ENCODE measurements at places on chromosomes 2 and 18.

DNA sequence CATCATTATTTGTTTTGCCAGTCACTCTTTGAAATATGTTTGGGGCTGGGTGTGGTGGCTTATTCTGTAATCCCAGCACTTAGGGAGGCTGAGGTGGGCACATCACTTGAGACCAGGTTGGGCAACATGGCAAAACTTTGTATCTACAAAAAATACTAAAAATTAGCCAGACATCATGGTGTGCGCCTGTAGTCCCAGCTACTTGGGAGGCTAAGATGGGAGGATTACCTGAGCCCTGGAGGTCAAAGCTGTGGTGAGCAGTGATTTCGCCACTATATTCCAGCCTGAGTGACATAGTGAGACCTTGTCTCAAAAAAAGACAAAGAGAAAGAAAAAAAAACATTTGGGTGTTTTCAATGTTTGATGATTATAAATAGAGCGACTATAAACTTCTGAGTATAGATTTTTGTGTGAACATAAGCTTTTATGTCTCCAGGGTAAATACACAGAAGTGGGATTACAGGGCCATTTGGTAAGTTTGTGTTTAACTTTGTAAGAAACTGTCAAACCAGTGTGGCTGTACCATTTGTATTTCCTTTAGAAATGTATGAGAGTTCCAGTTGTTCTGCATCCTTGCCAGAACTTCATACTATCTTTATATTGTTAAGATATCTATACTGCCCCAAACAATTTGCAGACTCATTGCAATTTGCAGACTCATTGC is 15.8 kb downstream of the BIRC6 start:
- DNase-seq: no peak

DNA sequence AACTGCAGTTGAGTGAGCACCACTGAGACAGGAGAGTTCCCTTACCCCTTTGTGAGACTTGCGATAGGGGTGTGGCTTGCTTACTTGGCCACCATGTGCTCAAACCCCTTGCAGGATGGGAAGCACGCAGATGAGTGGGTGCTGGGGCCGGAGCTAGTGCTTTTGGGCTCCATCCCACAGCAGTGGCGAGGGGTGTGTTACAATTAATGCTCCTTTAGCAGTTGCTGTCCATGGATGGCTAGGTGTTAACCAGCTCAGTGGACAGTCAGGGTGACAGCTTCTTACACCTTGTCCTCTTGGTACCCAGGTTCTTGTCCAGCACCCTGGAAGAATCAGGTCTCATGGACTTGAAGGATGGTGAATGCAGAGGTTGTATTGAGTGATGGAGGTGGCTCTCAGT is 103.9 kb downstream of the SH3RF3 start:
- DNase-seq: no peak

DNA sequence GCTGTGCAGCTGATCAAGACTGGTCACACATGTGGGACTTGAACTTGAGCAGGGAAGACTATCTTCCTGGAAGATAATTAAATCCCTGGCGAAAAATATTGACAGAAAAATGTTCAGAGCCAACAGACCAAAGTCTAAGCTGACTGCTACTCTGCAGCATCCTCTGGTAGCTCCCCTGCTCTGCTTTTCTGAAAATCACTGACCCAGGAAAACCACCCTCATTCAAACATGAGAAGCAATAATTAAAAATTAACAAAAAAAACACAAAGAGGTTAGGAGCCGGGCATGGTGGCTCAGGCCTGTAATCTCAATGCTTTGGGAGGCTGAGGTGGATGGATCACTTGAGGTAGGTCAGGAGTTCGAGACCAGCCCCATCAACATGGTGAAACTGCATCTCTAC is 151.9 kb downstream of the SCG2 start:
- no peak for DNase-seq

DNA sequence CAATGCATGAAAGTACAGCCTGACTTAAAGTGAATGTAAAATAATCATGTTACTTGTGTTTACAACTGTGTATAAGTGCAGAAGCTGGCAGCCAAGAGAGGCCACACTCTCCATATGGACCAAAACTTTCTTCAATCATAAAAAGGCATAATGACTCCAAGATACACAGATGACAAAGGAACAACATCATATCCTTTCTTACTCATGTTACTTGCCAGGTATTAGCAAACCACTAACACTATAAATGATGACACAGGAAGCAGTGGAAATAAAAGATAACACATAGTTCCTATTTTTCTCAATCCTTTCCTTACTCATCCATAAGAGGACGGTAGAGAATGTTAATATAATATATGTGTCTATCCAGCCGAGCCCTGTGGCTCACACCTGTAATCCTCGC is 400.0 kb upstream of the CDH2 start:
- no peak for DNase-seq

DNA sequence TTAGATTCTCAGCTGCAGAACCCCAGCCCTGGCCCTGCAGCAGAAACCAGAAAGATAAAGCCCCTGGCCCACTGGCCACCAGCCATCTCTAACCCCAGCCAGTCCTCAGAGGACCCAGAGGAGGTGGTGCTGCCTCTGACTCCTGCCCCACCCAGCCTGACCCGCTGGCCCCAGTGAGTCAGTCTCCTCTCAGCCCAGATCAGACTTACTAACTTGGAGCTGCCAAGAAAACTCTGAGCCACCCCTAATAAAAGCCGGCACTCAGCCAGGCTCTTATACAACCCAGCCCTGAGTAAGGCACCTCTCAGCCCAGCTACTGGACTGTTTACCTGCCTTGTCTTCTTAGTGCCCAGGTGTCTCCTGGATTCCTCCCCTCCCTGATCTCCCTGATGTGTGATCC is 2.0 kb downstream of the SLC14A2 start:
- DNase-seq: peak; percentile 79

DNA sequence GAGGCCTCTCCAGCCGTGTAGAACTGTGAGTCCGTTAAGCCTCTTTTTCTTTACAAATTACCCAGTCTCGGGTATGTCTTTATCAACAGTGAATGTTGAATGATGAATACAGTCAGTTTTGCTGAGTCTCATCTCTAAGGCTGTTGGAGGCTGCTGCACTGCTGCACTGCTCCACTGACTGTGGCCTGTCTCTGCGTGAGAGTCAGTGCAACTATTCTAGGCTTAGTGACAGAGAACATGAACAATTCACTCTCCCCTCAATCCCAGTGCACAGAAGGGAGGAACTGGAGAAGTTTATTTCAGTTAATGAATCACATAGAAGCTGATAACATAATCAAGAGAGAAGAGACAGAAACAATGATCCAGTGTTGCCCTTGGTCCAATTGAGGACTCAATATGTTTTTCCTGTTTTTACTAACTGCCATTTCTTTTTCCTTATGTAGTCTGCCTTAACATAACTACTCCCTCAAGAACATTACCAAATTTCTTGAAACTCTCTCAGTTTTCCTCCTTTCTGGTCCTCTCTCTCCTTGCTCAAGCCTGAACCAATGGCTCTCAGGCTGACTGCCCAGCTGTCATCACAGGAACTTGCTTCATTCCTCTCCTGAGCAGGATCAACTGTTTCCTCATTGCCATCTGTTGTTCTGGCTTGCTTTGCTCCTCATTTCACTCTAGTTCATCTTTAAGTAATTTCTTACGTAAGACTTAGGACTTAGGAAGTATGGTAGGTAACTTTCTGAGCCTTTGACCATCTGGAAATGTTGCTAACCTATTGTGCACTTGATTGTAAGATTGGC is 483.2 kb downstream of the METTL4 start:
- peak; percentile 81 for DNase-seq

GRCh38 chr18:657311-658000 is at the start of gene TYMS:
Gene TYMS (plus strand): TSS chr18:657653. CDS start chr18:657743, 90 bp downstream.
- DNase-seq: peak; percentile 71

- peak; percentile 50 for DNase-seq
Observed at GRCh38 chr2:197777823-197778407, 7.2 kb downstream of the BOLL start.

DNA sequence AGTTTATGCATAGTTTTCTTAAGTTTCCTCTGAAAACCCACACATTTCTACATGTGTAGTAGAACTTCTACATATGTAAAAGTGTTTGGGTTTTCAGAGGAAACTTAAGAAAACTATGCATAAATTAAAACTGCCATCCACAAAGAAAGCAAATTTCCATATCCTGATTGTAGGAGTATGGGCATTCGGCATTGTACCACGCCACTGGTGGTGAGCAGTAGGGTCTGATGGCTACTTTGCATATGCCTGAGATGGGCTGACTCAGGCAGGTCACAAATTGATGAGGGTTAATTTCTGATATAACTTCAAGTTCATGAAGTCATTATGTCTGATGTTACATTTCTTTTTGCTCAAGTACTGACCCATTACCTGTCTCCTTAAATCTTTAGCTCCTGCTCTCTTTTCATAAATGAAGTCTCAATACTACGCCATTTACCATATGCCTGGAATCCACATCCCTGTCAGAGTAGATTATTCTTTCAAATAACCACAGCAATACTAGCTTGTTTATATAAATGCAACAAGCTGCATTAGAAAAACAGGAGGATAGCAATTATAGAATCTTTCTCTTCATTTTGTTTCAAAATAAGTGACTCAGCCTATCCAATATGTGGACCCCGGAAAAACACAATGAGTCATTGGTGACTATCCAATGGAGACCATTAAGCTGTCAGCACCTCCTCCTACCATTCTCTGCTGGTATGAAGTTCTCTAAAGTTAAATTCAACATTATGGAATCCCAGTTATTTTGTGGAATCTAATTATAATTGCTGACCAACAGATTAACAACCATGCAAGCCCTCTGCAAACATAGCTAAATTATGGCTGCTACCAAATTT is 355.2 kb upstream of the UBE2E3 start:
- no peak for DNase-seq

Data from muscle of leg (tissue), 16 donors.